ENCODE measurements at places on chromosomes 4 and X. TPM values are rescaled to one million over a fixed set of nuclear protein-coding genes. Genes with fewer than 3 reads are reported as not detected.

KLHL13 gene
- 11.1 TPM for total RNA-seq

ZMYM3 gene
- total RNA-seq: 23.5 TPM

DNA sequence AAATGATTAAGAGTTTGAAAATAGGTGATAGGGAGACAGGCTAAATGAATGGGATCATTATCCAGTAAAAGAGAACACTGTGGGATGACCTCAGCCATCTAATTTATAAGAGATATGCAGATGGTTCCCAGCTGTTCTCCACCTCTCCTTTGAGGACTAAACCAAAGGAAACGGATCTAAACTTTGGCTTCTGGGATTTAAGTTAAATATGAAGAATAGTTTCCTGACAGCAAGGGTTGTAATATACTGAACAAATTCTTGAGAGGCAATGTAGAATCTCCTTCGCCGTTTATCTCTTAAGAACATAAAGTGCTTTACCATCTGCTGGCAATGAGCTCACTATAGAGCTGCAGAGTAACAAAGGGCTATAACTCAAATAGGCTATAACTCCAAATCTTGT lies 35.4 kb upstream of the HPGDS start:
- DNase-seq: no peak
- no peaks in the 10 kb centered on the region for H3K27me3 ChIP-seq
- H3K36me3 ChIP-seq: no peaks in the 10 kb centered on the region
- no peak overlapping the region for H3K4me3 ChIP-seq

DNA sequence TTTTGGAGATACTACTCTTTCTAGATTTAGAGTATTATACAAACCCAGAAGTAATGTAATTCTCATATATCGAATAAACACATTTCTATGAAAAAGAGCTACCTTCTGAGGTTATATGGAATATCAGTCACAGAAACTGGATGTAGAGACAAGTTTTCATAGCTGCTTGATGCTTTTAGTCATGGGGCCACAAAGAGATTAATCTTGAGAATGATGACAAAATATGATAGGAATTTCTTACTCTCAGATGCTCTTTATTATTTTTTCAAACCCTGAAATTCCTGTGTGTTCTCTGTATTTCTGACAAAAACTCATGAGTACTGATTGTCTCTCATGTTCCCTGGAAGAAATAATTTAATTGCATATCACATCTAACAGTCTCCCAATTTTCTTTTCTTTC lies 662.5 kb downstream of the RAPGEF2 start:
- H3K4me3 ChIP-seq: no peak overlapping the region
- H3K36me3 ChIP-seq: no peaks in the 10 kb centered on the region
- DNase-seq: no peak
- no peak overlapping the region for H3K27ac ChIP-seq
- no peaks in the 10 kb centered on the region for H3K27me3 ChIP-seq

Measured in sigmoid colon (tissue), 7 donors.